Activated T-cell treated with anti-CD3 and anti-CD28 coated beads, Interleukin-2, amount 50 U/mL, for 72 hours (primary cell): ENCODE measurements at places on chromosomes 6 and 20. TPM values are rescaled to one million over a fixed set of nuclear protein-coding genes. Genes with fewer than 3 reads are reported as not detected.

PSORS1C1 gene
- total RNA-seq: 0.67 TPM

PDYN gene
- total RNA-seq: not detected

UBE2C gene
- total RNA-seq: 171 TPM

TFAP2D gene
- total RNA-seq: not detected

OLIG3 gene
- 0.35 TPM for total RNA-seq

NRM gene
- total RNA-seq: 26.9 TPM

HLA-F gene
- total RNA-seq: 238 TPM

DTNBP1 gene
- 27.1 TPM for total RNA-seq

ADRM1 gene
- 114 TPM for total RNA-seq

PTPRA gene
- 81.2 TPM for total RNA-seq

SPTLC3 gene
- total RNA-seq: 1.4 TPM

FAM217A gene
- total RNA-seq: not detected

SLC16A10 gene
- total RNA-seq: 4.9 TPM

MYL9 gene
- total RNA-seq: 2.0 TPM

CAGE1 gene
- 0.31 TPM for total RNA-seq

DDX39B gene
- 644 TPM for total RNA-seq

LY6G6F gene
- not detected for total RNA-seq
